Transverse colon (tissue), 4 donors: ENCODE measurements at places on chromosomes 4 and X.

GRCh38 chrX:154800478-154801210, 4.6 kb downstream of the MPP1 start:
- no peak for DNase-seq

DNA sequence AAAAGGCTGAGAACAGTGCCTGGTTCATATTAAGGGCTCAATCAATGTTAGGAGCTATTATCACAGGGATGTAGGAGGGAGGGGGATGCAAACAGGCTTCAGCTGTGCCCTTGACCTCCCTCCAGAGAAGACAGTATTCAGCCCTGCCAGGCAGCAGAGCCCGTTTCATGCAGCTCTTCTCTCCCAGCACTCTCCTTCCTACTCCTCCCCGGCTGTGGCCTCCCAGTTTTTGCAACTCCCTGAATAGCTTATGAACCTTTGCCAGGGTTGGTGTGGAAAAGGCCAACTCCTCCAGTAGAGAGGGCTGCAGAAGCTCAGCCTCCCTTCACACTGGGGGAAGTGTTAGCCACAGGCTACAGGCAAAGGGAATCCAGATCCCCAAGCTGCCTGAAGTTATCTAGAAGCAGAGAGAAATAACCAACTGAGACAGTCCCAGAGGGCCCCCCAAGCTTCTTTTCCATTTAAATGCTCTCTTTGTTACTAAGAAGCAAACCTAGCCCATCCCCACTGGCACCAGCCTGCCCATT, 31.7 kb upstream of the APLN start:
- DNase-seq, result no peak

- no peak for DNase-seq
Observed at GRCh38 chr4:88391703-88392102, 13.1 kb downstream of the HERC6 start.

- no peak for DNase-seq
Observed at GRCh38 chrX:134338527-134338926, 101.5 kb downstream of the CCDC160 start.

DNA sequence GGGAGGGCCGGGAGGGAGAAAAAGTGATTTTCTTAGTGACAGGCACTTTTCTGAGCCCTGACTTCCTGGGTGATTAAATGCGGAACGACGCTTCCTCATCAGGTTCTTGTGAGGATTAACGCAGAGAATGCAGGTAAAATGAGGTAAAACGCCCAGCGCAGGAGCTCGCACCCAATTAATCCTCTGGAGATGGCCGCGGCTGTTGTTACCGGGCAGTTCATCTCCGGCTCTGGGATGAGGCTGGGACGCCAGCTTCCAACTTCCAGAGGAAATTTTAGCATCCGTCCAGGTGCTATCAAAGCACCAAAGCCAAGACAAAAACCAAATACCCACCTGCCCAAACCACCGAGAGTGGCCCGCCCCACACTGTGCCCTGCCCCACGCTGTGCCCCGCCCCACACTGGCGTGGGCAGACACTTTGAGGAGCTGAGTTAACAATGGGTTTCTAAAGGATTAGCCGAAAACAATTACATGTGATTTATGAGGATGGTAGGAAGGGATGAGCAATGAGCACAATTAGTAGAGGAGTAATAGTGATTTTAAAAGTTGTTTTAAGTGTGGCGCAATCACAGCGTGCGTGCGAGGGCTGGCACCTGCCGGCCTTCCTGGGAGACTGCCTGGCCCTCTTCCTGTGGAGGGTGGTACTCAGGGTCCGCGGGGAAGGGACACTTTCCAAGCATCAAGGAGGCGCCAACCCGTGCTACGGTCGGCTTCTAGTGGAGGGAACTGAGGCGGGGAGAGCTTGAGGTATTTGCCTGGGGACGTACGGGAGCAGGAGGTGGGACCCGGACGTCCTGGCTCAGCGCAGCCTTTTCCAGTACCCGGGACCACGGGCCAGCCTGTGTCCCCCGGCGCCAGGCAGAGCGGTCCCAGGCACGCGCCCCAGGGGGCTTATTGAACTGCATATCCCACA, 41.6 kb upstream of the ADRA2C start:
- DNase-seq, result no peak
